Right cardiac atrium (tissue), 5 donors: ENCODE measurements at places on chromosomes 13 and 19.

- DNase-seq: no peak
Observed at GRCh38 chr19:57688011-57688763, 6.4 kb downstream of the ZNF551 start.

DNA sequence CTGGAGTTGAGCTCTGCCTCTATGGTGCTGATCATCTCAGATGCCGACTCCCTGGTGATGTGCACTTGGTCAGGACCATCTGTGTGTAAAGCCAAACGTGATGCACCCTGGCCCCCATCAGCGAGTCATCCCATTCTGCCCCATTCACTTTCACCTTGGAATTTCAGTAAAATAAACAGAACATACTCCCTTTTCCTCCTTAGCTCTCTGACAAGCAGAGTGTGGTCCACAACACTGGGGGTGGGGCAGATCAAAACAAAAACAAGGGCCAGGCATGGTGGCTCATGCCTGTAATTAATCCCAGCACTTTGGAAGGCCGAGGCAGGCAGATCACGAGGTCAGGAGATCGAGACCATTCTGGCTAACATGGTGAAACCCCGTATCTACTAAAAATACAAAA is 12.3 kb downstream of the CEACAM20 start:
- DNase-seq: no peak

- no peak for DNase-seq
Observed at GRCh38 chr13:35891507-35892441, 239.4 kb downstream of the DCLK1 start.

GRCh38 chr19:6728346-6728745 is 7.9 kb upstream of the C3 start:
- DNase-seq: peak; percentile 68

DNA sequence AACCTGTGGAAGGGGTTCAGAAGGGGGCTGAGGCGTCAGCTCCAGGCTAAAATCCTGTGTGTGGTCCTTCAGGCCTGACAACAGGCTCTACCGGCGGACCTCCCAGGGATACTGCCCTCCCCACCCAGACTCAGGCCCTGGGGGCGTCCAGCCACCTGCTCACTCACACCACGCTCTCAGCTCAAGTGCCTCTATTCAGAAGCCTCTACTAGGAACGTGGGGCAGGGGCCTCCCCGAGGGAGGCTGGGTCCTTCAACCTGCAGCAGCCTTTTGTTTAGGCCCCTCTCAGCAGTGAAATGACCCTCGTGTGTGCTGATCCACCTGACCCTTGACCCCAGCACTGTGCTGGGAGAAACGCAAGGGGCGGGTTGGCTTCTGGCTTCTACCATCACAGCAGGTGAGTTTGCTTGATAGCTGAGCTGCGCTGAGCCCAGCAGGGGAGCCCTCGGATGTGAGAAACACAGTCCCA is 10.6 kb downstream of the PLPP2 start:
- DNase-seq: no peak

DNA sequence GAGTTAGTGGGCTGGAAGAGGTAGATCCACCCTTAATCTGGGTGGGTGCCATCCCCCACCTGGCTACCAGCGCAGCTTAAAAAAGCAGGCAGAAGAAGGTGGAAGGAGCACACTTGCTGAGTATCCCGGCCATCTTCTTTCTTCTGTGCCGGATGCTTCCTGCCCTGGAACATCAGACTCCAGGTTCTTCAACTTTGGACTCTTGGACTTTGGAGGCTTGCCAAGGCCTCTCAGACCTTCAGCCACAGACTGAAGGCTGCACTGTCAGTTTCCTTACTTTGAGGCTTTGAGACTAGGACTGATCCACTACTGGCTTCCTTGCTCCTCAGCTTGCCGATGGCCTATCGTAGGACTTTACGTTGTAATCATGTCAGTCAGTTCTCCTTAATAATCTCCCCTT is 127.6 kb upstream of the GPC6 start:
- no peak for DNase-seq

GRCh38 chr13:65275838-65276630 is 1954.1 kb downstream of the PCDH9 start:
- no peak for DNase-seq

- no peak for DNase-seq
Observed at GRCh38 chr13:112532837-112533745, 54.9 kb downstream of the TUBGCP3 start.

DNA sequence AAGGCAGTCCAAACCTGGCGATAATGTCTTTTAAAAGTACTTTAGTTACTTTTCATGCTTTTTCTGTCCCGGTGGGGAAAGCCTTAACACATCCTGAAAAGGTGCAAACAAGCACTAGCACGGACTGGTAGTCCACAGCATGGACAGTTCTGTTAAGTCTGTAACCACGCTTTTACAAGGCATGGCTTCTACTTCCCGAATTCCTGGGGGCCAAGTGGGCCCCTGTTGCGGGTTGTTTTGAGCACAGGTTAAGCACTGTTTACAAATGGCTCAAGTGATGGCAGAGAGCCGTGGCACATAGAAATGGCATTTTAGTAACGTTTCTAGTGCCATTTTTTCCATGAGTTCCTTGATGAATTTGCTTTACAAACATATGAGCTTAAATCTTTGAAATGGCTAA is 37.6 kb downstream of the ZNF493 start:
- no peak for DNase-seq

- no peak for DNase-seq
Observed at GRCh38 chr13:49063011-49063410, 87.3 kb downstream of the FNDC3A start.

- no peak for DNase-seq
Observed at GRCh38 chr13:30718661-30719524, 16.4 kb upstream of the ALOX5AP start.

DNA sequence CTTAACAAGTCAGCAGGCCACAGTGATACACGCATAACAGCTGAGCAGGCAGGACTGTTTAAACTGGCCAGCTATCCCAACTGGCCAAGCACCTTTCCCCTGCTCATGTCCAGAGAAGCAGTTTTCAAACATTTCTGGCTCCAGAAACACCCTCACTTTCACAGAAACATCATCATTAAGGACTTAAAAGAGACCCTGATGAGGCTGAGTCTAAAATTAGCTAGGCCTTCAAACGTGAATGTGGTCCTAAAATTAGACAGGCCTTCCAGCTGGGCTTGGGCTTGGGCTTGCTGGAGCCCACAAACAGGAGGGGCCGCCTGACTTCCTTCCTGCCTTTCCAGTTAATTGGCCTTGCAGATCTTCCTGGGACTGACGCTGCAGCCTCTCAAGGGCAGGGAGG is 334.2 kb downstream of the DNAJC15 start:
- DNase-seq: peak; percentile 57

- DNase-seq: no peak
Observed at GRCh38 chr19:32357720-32358119, 12.3 kb downstream of the ZNF507 start.

- no peak for DNase-seq
Observed at GRCh38 chr13:104648291-104648690, 1582.1 kb upstream of the SLC10A2 start.

DNA sequence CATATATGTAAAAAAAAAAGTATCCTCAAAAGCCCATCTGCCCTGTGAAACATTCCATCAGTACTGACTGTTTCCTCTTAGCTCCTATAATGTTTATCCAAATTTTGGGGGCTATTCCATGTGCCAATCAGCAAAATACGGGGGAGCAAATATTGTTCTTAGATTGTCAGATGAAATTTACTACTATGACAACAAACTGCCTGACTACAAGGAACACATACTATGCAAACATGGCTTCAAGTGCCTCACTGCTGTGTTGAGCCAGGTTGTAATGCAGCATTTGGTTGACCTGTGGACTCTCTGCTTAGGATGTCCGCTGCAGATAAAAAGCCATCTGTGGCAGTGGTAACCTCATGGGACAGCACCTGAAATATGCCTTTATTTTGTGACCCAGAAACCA is 98.2 kb upstream of the SCEL start:
- DNase-seq: no peak

DNA sequence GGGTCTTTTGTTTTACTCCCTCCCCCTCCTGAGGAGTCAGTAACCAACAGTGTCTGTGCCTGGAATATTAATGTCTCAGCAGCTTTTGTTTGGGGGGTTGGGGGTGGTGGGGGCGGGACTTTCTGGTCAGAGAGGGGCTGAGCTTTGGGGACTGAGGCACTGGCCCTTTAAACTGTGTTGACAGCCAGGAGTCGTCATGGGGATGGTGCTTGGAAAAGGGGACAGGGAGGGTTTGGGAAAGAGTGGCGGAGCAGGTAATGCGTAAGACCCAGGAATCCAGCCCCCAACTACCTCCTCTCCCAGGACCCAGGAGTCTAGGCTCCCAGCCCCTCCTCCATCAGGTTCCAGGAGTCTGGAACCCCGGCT is 5.2 kb downstream of the CADM4 start:
- no peak for DNase-seq

DNA sequence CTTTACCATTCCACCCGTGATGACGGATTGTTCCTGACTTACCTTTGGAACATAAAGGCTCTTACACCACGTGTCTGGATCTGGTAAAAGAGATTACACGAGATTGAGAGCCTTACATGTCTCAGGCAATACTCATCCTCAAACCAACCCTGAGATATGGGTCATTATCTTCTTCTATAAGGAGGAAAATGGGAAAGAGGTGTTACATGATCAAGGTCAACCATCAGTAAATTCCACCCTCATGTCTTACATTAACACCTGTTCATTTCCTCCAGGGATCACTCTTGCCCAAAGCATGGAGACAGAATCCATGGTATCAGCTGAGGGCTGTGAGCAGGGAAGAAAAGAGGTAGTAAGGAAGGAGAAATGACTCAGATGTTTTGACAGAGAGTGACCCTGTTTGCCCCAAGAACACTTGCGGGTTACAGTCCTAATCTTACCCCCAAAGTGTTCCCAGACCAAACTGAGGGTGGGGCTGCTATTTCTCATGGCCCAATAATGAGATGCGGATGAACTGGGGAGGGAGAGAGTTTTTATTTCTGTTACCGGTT is 19.6 kb downstream of the LILRB4 start:
- no peak for DNase-seq

- DNase-seq: no peak
Observed at GRCh38 chr13:77316430-77316829, 10.5 kb downstream of the MYCBP2 start.

GRCh38 chr19:51025401-51025800 is 1.0 kb downstream of the KLK11 start:
- DNase-seq: no peak

GRCh38 chr13:31878955-31879354 is 139.6 kb downstream of the RXFP2 start:
- DNase-seq: no peak

- peak; percentile 81 for DNase-seq
Observed at GRCh38 chr19:14366529-14366928, 14.7 kb upstream of the ADGRE5 start.

DNA sequence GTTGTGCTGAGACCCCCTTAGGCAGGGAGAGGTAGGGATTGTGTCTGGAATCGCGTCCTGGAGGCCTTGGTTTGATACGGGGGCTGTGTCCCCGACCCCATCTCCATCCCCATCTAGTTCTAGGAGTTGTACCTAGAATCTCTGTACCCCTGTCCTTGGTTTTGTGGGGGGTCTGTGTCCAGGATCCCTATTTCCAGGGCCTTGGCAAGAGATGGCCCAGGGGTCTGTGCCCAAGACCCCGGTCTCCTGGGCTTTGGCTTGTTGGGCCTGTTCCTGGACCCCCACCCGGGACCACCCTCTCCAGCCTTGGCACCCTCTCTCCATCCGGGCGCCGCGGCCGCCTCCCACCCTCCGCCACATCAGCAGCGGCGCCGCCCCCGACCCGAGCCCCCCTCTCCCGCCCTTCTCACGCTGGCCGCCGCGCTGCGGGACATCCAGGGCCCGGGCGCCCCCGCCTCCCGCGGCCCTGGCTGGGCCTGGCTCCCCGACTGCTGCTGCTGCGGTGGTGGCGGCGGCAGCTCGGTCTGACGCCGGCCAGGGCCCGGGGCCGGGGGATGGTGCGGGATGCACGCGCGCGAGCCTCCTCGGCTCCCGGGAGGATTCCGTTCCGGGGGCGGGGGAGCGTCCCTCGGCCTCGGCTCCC is at the start of gene NUMBL:
Gene NUMBL, minus strand, starts transcription at position 602 of the 643 bp plus-strand sequence. Its CDS starts 168 bp downstream, at position 434.
- DNase-seq: no peak

- no peak for DNase-seq
Observed at GRCh38 chr13:93029536-93029935, 197.1 kb upstream of the GPC6 start.

GRCh38 chr19:40605216-40605971 is 4.2 kb downstream of the LTBP4 start:
- DNase-seq: peak; percentile 76

GRCh38 chr13:52359534-52359933 is 46.4 kb downstream of the THSD1 start:
- no peak for DNase-seq

- DNase-seq: no peak
Observed at GRCh38 chr19:38115271-38115802, 108.7 kb downstream of the DPF1 start.

DNA sequence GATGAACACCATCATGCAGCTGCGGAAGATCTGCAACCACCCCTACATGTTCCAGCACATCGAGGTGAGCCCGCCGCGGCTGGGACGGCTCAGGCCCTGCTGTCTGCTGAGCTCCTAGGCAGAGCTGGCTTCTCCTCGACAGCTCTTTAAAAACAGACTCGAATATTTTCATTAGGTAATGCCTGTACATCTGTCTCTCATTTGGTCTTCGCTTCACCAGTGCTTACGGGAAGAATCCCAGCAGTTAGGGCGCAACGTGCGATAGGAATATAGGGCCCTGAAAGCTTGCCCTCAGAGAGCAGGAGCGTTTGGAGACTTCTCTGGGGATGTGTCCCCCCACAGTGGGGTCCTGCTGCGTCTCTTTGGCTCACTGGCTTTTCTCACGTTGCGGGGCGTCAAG is 63.8 kb upstream of the LDLR start:
- no peak for DNase-seq

DNA sequence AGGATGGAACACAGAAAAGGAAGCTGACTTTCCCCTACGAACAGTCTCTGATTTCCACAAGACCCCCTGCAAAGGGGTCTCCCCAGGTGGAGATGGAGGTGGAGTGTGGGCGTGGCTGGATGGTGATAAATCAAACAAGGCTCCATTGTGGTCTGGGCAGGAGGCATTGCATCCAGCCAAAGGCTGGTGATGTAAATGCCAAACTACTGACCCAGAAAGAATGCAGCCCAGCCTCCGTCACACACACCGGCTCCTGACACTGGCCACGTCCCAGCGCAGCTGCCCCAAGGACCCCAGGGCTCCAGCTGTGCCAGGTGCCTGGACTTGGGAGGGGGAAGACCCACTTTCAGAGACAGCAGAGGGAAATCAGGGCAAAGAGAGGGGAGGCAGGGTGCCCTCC is 6.3 kb downstream of the SLC7A1 start:
- DNase-seq: no peak
